Right atrium auricular region (tissue), 2 donors: ENCODE measurements at places on chromosomes 4 and X.
A peak's percentile ranks its signal among the peaks of the same experiment; 100 is the strongest.

- no peaks in the 10 kb centered on the region for H3K27me3 ChIP-seq
- no peak overlapping the region for H3K4me3 ChIP-seq
- H3K27ac ChIP-seq = no peak overlapping the region
- H3K36me3 ChIP-seq = no peaks in the 10 kb centered on the region
- DNase-seq = no peak
These were observed 48.1 kb upstream of the RAP2C start for GRCh38 chrX:132267392-132267791.

DNA sequence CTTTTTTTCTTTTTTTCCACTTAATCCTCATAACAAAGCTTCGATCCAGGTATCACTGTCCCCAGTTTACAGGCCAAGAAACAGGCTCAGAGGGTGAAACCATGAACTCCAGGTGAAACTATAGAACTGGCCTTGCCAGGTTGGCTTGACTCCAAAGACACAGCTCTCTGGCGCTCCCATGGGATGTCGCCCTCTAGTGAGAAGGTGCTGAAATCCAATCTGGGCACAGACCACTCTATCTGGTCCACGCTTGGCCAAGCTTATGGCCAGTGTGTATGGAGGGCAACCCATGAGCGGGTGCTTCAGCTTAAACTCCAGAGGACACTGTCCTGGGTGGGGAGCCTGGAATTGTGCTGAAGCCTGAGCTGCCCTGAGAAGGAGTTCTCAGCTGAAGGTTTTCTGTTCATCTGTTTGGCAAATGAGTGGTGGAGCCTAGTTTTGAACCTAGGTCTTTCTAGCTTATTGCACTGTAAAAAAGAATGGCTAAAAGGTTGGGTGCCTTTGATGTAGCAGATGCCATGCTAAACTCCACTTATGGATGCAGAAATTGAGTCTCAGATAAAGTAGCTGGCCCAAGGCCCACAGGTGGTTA lies 70.5 kb downstream of the SEL1L3 start:
- H3K27me3 ChIP-seq = no peaks in the 10 kb centered on the region
- no peaks in the 10 kb centered on the region for H3K4me1 ChIP-seq
- no peak overlapping the region for H3K27ac ChIP-seq

GRCh38 chr4:170008371-170008770 lies 17.8 kb downstream of the MFAP3L start:
- no peak overlapping the region for H3K27ac ChIP-seq
- DNase-seq = no peak
- no peaks in the 10 kb centered on the region for H3K4me1 ChIP-seq
- H3K4me3 ChIP-seq = no peak overlapping the region
- no peaks in the 10 kb centered on the region for H3K36me3 ChIP-seq

- no peak for DNase-seq
- H3K4me3 ChIP-seq = no peak overlapping the region
These were observed 6.8 kb upstream of the VSIG4 start for GRCh38 chrX:66046612-66047235.

GRCh38 chr4:84495794-84496261 lies 3.3 kb downstream of the NKX6-1 start:
- no peak overlapping the region for H3K27ac ChIP-seq
- H3K36me3 ChIP-seq = no peaks in the 10 kb centered on the region
- H3K4me3 ChIP-seq = no peak overlapping the region
- peaks cover 55% of the 10 kb centered on the region for H3K4me1 ChIP-seq
- H3K27me3 ChIP-seq = peaks cover 93% of the 10 kb centered on the region

- H3K4me1 ChIP-seq = no peaks in the 10 kb centered on the region
- H3K4me3 ChIP-seq = no peak overlapping the region
These were observed 391.8 kb upstream of the EPHA5 start for GRCh38 chr4:66062044-66062443.

GRCh38 chrX:106899276-106899675 lies 3.9 kb downstream of the RIPPLY1 start:
- no peaks in the 10 kb centered on the region for H3K36me3 ChIP-seq
- no peak for DNase-seq
- H3K27ac ChIP-seq = no peak overlapping the region
- H3K27me3 ChIP-seq = no peaks in the 10 kb centered on the region
- H3K4me3 ChIP-seq = no peak overlapping the region
- H3K4me1 ChIP-seq = no peaks in the 10 kb centered on the region

- no peak overlapping the region for H3K4me3 ChIP-seq
- H3K27me3 ChIP-seq = no peaks in the 10 kb centered on the region
- no peaks in the 10 kb centered on the region for H3K4me1 ChIP-seq
- no peak overlapping the region for H3K27ac ChIP-seq
- no peak for DNase-seq
These were observed 894.8 kb upstream of the EPHA5 start for GRCh38 chr4:66564901-66565651.

DNA sequence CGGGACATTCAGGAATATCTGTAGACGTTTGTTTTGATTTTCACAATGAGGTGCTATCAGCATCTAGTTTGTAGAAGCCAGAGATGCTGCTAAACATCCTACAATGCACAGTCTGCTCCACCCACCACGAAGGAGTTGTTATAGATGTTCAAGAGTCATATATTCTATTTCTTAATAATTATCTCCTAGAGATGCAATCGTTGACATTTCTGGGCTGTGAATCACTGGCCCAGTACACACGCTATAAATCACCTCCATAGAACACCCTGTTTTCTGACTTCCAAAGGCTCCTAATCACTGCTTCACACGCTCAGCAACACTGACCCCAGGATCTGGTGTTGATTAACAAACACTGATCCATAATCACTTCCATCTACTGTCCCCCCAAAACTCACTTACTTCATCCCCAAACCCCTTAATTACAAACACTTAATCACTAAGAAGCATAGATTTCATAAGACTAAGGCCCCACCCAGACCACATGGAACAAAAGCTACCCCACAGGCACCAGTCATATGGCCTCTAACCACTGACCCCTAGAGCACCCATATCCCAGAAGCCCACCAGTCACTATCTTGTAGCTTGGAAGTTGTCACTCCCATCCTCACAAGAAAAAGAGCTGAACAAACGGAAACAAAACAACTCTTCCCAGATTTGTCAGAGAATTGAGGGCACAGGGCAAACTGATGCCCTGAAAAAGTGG lies 31.7 kb upstream of the ZNF41 start:
- H3K36me3 ChIP-seq = no peaks in the 10 kb centered on the region
- DNase-seq = no peak
- H3K4me3 ChIP-seq = no peak overlapping the region
- no peaks in the 10 kb centered on the region for H3K27me3 ChIP-seq

GRCh38 chr4:1842993-1843448 lies 12.9 kb downstream of the LETM1 start:
- H3K4me1 ChIP-seq = peaks cover 28% of the 10 kb centered on the region
- H3K27ac ChIP-seq = peak overlapping the region; percentile 64
- H3K4me3 ChIP-seq = no peak overlapping the region

GRCh38 chr4:184166736-184167135 lies 50.9 kb downstream of the ENPP6 start:
- H3K4me3 ChIP-seq = no peak overlapping the region
- no peak overlapping the region for H3K27ac ChIP-seq
- DNase-seq = peak; percentile 50
- no peaks in the 10 kb centered on the region for H3K36me3 ChIP-seq
- no peaks in the 10 kb centered on the region for H3K4me1 ChIP-seq
- H3K27me3 ChIP-seq = no peaks in the 10 kb centered on the region

GRCh38 chrX:42602566-42602965 lies 175.4 kb downstream of the PPP1R2C start:
- no peak overlapping the region for H3K4me3 ChIP-seq
- no peak overlapping the region for H3K27ac ChIP-seq
- H3K4me1 ChIP-seq = no peaks in the 10 kb centered on the region
- no peaks in the 10 kb centered on the region for H3K27me3 ChIP-seq

GRCh38 chrX:32894679-32895078 lies 316.7 kb downstream of the DMD start:
- H3K27ac ChIP-seq = no peak overlapping the region
- H3K4me1 ChIP-seq = no peaks in the 10 kb centered on the region
- no peak overlapping the region for H3K4me3 ChIP-seq
- no peak for DNase-seq
- H3K27me3 ChIP-seq = no peaks in the 10 kb centered on the region

DNA sequence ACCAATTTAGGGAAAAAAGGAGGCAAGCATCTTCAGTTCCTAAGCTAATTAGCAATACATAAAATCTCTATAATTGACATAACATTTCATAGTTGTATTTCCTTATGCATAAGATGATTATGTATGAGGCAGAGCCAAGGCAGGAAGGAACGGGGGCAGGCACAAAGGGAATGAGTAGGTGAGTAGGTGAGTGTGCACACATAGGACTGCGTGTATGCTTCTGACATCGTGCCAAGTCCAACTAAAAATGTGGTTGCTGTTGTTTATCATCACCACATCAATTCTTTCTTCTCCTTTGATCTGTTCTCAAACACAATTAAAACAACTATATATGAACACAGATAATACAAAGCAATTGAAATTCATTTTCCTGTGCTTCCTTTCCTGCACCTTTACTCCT lies 131.2 kb downstream of the UNC5C start:
- H3K27me3 ChIP-seq = no peaks in the 10 kb centered on the region
- no peak overlapping the region for H3K27ac ChIP-seq
- no peak for DNase-seq
- H3K4me3 ChIP-seq = no peak overlapping the region

GRCh38 chrX:120238933-120239332 lies 11.7 kb upstream of the ZBTB33 start:
- H3K27ac ChIP-seq = no peak overlapping the region
- no peaks in the 10 kb centered on the region for H3K27me3 ChIP-seq
- H3K4me3 ChIP-seq = no peak overlapping the region
- no peaks in the 10 kb centered on the region for H3K4me1 ChIP-seq

GRCh38 chr4:146095091-146095690 lies 80.3 kb upstream of the LSM6 start:
- no peak for DNase-seq
- no peaks in the 10 kb centered on the region for H3K36me3 ChIP-seq
- no peak overlapping the region for H3K4me3 ChIP-seq
- H3K27ac ChIP-seq = no peak overlapping the region

GRCh38 chr4:56622176-56622575 lies 58.9 kb downstream of the HOPX start:
- no peak overlapping the region for H3K4me3 ChIP-seq
- H3K27me3 ChIP-seq = no peaks in the 10 kb centered on the region
- H3K36me3 ChIP-seq = no peaks in the 10 kb centered on the region
- DNase-seq = no peak
- no peak overlapping the region for H3K27ac ChIP-seq

DNA sequence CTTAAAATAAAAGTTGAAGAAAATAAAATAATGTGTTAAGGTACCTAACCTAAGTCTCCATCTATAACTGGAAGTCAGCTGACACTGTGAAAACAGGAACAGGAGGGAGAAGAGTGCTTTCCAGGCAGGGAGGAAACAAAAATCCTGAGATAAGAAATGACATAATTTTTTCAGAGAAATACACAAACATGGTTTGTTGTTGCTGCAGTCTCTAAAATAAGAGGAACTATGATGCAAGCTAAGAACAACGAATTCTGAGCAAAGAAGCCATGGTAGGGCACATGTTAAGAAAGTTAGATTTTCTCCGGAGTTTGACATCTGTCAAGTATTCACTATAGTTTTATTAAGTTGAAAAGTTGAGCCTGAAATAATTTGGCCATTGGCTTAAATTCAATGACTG lies 26.9 kb downstream of the PAPSS1 start:
- no peaks in the 10 kb centered on the region for H3K27me3 ChIP-seq
- H3K36me3 ChIP-seq = peaks cover 4% of the 10 kb centered on the region
- H3K27ac ChIP-seq = no peak overlapping the region
- no peak overlapping the region for H3K4me3 ChIP-seq
- H3K4me1 ChIP-seq = no peaks in the 10 kb centered on the region
- no peak for DNase-seq

GRCh38 chrX:107542500-107542899 lies 85.8 kb upstream of the PRPS1 start:
- no peaks in the 10 kb centered on the region for H3K36me3 ChIP-seq
- H3K4me3 ChIP-seq = no peak overlapping the region
- no peaks in the 10 kb centered on the region for H3K4me1 ChIP-seq
- H3K27ac ChIP-seq = no peak overlapping the region

GRCh38 chr4:40255393-40256281 lies 58.8 kb downstream of the RHOH start:
- no peaks in the 10 kb centered on the region for H3K36me3 ChIP-seq
- no peak overlapping the region for H3K4me3 ChIP-seq
- DNase-seq = no peak
- no peaks in the 10 kb centered on the region for H3K27me3 ChIP-seq
- H3K4me1 ChIP-seq = no peaks in the 10 kb centered on the region

GRCh38 chr4:52718123-52718522 lies 33.1 kb downstream of the ERVMER34-1 start:
- no peak for DNase-seq
- no peak overlapping the region for H3K4me3 ChIP-seq
- H3K27me3 ChIP-seq = no peaks in the 10 kb centered on the region

DNA sequence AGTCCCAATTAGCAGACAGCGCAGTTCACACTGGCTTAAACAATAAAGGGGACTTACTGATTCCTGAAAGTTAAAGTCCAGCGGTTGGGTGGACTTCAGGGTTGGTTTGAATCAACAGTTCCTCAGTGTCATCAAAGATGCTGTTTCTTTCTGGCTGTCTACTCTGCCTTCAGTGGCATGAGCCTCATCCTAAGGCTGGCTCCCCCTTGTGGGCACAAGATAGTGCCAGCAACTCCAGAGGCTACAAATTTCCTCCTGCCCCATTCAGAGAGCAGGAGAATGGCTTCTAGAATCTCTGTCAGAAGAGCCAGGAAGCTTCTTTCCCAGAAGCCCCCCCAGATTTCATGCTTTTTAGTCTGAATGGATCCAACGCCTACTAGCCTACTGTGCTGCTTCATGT lies 82.4 kb upstream of the MTM1 start:
- H3K4me3 ChIP-seq = no peak overlapping the region
- no peaks in the 10 kb centered on the region for H3K27me3 ChIP-seq
- no peaks in the 10 kb centered on the region for H3K4me1 ChIP-seq
- H3K36me3 ChIP-seq = no peaks in the 10 kb centered on the region

- no peaks in the 10 kb centered on the region for H3K27me3 ChIP-seq
- H3K27ac ChIP-seq = no peak overlapping the region
- no peaks in the 10 kb centered on the region for H3K4me1 ChIP-seq
- H3K4me3 ChIP-seq = no peak overlapping the region
- no peaks in the 10 kb centered on the region for H3K36me3 ChIP-seq
These were observed 112.1 kb downstream of the DRD5 start for GRCh38 chr4:9893329-9894108.

DNA sequence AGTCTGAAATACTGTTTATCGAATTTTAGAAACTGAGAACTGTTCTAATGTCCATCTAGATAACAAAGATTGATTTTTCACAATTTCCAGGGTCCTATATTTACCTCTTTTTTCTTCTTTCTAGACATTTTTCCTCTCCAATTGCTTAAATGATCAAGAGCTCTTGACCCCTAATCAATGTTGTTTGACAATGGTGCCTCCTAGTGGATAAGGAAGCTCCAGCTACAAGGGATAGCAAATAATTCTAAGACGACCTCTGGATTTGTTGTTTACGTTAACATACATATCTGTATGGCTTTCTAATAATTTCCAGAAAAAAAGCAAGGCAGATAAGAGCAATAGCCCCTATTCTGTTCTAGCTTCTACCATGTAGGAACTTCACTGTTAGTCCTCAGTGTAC lies 35.8 kb downstream of the GPR82 start:
- no peak for DNase-seq
- no peak overlapping the region for H3K4me3 ChIP-seq
- H3K4me1 ChIP-seq = no peaks in the 10 kb centered on the region
- no peaks in the 10 kb centered on the region for H3K27me3 ChIP-seq
- no peaks in the 10 kb centered on the region for H3K36me3 ChIP-seq
